ENCODE measurements at places on chromosomes 4 and X.

DNA sequence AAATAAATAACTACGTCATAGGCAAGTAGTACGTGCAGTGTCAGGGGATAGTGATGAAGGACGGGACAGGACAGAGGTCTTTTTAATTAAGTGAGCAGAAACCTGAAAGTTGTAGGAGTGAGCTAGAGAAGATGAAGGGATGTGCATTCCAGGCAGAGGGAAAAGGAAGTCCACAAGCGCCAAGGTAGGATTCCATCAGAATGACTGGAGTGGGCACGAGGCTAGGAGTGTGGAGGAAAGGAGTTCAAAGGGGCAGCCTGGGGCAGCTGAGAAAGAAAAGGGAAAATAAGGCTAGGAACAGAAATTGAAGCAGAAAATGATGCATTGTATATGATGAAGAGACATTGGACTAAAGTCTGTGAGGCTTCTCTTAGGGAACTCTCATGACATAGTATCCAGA, 192.2 kb upstream of the TLL1 start:
- no peak for DNase-seq

DNA sequence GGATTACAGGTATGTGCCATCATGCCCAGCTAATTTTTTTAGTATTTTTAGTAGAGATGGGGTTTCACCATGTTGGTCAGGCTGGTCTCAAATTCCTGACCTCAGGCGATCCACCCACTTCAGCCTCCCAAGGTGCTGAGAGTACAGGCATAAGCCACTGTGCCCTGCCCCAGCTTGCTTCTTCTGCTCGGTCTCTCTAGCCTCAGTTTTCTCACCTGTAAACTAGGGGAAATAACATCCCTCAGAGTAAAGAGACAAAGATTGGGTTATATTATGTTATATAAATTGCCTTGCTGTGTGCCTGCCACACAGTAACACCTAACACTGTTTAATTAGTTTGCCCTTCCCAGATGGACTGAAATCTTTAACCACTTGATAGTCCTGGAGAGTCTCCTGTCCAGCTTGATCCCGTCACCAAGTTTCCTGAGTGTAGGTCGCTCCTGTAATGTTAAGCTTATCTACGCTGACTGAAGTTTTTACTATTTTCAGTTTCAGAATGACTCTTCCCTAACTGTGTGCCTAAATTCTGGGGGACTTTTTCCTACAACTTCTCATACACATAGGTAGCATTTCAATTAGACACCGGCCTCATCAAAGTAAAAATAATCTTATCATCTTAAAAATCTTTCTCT, 412.7 kb upstream of the TENM3 start:
- DNase-seq = no peak

DNA sequence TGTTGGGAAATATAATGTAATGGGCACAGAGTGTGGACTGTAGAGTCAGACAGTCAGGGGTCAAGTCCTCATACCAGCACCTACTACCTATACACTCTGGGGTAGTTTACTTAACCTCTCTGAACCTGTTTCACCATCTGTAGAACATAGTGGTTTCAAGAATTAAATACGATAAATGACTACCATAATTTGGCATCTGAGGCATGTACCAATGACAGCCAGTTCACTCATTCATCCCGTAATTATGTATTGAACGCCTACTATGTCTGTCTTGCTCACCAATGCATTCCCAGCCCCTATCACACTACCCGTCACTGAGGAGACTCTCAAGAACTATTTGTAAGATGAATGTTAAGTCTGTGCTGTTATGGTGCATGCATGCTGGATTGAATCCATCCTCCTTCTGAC, 2.0 kb upstream of the FGB start:
- no peak for DNase-seq

DNA sequence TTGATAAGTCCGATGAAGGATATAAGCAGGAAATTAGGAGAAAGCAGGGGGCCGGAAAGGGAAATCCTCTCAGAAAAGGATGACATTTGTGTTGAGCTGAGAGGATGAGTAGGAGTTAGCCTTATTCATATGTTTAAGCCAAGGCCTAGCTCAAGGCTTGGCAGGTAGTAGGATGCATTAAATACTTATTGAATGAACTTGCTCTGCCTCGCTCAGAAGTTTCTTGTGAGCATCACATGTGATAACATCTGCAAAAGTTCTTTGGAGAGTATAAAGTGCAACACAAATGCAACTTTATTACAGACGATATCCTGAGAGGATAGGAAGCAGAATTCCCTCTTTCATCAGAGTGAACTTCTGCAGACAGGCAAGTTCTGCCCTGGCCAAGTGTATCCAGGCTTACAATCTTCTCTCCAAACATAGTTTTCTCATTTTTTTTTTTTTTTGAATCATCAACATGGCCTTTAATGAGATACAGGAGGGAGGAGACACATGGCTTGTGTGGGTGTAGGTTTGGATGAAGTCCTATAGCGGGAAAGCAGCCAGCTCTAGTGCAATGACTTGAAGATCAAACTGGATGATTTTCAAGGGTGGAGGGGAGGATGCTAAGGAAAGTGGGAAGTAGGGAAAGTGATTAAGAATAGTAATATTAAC, 48.1 kb downstream of the LUZP4 start:
- no peak for DNase-seq

- DNase-seq = no peak
These were observed 24.8 kb downstream of the ARMCX5 start for GRCh38 chrX:102624105-102624504.

GRCh38 chr4:76673362-76673761, 224.6 kb downstream of the SOWAHB start:
- no peak for DNase-seq

- no peak for DNase-seq
These were observed 231.0 kb downstream of the SPOCK3 start for GRCh38 chr4:167003326-167003725.

- no peak for DNase-seq
These were observed 13.5 kb upstream of the STARD8 start for GRCh38 chrX:68633981-68634380.

GRCh38 chr4:8472689-8473197, 32.2 kb downstream of the TRMT44 start:
- no peak for DNase-seq

Data from suppressor macrophage treated with lipopolysaccharide for 1 hour (primary cell).